ENCODE measurements at places on chromosomes 5 and 9.

DNA sequence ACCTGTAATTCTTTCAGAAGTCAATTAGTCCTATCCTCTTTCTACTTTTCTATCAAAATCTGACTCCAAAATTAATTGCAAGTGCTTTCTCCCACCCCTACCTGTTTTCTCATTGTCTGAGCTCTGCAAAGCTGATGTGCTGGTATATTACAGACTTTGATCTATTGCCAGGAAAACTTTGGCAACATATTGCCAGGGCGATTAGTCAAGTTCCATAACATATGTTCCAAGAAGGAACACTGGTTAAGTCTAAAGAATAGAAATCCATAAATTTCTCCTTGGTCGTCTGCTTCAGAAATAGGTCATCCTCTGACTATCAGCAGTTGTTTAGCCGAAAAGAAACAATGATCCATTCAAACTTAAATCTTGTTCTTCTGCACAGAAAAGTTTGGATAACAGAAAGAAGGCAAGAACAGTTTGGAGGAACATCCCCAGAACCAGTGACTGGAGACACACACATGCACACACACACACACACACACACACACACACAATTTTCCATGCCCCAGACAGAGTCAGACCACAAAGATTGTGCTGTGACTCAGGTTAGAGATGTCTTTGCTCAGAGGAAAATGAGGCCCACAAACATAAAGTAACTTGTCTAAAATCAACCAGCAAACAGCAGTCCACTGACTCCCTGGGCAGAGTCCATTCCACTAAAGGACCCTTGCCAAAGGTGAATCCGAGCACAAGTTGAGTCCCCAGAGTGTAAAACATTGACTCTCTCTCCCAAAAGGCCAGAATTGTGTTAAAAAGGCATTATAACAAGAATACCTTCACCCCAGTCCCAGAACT is 202.1 kb downstream of the DEPDC1B start:
- DNase-seq, result no peak

GRCh38 chr9:7028591-7028990 is 270.8 kb downstream of the KDM4C start:
- no peak for DNase-seq

DNA sequence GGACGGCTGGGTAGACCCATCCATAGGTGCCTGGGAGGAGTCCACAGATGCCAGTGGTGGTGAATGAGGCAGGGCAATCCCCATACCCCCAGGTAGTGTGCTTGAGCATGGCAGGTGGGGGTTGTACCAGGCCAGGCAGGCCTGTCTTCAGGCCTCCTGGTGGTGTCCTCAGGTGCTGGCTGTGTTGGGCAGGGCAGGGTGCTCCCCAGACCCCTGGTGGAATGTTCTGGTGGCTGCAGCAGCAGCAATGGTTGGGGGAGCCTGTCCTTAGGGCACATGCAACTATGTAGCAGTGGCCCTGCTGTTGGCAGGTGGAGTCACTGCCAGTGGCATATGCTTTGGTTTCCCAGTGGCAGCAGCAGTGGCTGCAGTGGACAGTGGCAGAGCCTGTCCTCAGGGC is 10.0 kb downstream of the ALG2 start:
- DNase-seq, result no peak

GRCh38 chr5:56674441-56674840 is 140.9 kb upstream of the MAP3K1 start:
- DNase-seq, result no peak

GRCh38 chr9:108410161-108410560 is 445.6 kb downstream of the ACTL7B start:
- DNase-seq, result no peak

DNA sequence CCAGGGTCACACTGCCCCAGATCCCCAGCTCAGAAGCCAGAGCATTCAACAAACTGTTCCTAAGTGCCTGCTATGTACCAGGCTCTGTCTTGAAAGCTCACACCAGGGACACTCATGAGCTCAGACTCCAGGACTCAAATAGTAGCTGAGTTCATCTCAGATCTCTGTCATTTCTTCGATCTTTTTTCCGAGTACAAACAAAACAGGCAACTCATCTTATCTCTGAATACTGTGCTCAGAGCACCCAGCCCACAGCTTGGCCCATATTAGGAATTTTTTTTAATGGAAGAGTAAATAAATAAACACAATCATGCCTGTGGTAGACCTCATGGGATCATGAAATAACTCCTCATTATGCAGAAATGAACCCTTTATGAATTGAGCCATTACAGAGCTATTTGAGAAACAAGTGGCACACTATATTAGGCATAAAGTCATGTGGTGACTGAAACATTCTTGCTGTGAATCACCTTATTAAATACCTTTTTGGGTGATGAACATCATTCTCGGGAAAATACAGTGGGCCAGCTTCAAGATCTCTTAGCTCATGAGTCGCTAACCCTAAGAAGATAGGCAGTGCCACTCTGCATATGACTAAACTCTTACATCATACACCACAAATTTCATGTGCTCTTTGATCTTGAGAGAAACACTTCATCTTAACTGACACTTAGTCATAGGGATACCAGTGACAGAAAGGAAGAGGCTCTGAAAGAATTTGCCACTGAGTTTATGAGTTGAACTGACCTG is 9.9 kb downstream of the SH3RF2 start:
- DNase-seq, result no peak

DNA sequence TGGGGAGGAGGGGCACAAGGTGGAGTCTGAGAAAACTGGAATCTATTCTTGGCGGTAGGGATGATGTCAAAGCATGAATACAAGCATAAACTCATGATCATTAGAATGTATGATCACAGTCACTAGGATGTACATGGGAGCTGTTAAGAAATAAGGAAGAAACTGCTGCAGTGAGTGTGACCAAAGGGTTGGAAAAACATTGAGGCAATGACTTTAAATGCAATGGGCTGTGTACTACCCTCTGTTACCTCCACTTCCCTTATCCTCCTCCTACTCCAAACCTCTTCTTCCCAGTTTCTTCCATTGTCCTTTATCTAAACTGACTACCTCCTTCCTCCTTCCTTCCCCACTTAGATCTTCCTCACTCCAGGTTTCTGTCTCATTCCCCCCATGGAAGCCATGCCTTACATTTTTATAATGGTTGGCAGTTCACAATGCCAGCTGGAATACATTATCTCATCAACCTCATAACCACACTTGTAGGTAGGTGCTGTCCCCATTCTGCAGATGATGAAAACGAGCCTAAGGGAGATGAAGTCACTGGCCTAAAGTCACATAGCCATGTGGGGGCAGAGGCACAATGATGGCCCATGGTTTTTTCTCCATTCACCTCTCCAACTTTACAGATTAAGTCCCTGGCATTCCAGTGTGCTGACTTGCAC is 21.9 kb upstream of the TNFSF15 start:
- DNase-seq, result no peak

DNA sequence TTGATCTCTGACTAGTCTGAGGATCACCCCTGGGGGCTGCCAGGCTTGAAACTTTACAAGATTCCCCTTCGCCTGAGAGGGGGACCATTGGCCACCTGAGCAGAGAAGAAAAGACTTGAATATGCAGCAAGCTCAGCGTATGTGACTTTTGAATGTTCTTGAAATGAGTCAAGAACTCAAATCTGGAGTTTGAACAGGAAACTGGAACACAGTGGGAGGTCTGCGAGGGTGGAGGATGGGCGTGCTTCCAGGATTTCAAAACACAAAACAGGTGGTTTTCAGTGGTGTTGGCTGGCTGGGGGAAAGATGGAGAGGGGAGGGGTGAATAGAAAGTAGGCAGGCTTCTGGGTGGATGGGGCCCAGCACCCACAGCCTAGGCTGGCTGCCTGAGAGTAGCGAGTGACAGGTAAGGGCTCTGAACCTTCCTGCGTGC is 40.6 kb downstream of the TMEM174 start:
- DNase-seq, result no peak

DNA sequence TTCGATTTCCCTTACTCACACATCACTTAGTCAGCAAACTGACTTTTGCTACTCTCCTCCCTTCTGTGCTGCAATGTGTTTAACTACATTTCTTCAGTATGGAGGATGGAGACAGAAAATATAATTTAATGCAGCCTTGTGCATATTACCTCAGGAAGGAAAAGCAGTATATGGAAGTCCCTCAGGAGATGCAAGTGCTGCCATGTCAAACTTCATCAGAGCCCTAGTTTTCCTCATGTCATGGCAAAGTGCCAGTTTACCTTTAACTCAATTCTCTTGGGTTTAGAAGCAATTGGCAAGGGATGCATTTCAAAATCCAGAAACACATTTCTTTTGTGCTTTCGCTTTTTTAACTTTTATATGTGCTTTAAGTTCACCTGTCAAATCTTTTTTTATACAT is 365.4 kb downstream of the ISL1 start:
- DNase-seq, result no peak

DNA sequence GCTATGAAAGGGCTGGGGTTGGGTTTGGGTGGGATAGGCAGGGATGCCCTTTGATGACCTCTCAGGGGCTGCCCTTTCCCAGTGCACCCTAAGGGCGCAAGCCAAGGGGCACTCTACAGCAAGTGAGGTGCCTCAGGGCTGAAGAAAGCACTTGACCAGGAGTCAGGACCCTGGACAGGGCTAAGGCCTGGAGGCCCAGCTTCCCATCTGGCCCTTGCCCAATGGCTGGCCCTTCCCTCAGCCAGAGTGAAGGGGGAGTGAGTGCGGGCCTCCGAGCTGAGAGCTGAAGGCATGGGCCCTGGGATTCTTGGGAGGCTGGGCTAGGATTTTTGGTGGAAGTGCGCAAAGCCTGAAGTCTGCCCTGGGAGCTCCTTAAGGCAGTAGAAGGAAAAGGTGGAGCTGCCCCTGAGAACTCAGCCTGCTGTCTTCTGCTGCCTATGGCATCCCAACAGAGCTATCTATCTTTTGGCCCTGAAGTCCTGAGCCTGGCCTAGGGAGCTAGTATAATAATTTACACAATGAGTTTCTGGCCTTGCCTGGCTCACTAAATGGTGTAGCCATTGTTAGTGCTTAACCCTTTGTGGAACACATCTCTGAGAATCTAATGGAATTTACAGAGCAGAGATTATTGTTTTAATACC is 16.4 kb downstream of the JADE2 start:
- no peak for DNase-seq

DNA sequence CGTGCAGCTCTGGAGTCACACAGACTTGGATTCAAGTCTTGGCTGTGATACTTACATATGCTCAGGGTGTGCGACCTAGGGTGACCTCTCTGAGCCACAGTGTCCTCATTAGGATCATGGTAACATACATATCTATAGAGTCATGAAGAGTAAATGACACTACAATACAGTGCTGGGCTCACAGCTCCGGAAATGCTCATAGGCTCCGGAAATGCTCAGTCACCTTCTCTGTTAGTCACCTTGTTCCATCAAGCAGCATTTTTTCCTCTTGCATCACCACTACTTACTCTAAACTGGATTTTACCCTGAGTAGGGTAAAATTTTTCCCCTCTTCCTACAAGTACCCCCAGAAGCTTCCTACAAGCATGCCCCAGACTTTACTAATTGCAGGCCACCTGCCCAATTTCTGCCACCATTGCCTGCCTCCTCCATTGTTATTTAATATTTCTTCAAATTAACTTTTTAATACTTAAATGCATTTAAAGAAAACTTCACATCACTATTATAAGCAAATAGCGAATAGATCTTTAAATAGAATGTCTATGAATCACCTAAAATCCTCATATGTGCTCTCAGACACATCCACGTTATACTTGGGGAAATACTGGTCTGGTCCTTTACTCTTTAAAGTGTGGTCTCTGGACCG is 147.6 kb upstream of the SPRY4 start:
- no peak for DNase-seq

DNA sequence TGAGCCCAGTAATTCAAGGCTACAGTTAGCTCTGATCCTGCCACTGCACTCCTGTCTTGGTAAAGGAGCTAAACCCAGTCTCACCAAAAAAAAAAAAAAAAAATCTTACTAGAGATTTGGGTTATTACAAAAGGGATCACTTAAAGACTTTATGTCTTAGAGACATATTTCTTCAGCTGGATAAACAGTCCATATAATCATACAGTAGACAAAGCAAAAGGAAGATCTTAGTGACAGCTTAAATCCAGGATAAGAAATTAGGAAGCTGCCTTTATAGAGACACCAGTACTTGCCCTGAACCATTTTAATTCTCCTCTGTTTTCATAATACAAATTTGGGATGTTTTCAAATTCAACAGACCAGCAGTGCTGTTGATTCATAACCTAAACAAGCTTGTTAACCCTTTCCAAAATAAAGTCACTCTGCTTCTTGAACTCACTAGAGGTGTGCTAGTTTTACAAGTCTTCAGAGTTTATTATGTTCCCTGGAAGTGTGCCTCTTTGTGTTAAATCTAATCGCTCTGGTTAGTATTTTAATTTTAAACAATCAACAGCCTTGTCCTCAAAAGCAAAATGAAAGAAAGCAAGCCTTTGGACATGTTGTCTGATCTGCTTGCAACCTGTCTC is 255.5 kb downstream of the ARRDC3 start:
- DNase-seq, result no peak

DNA sequence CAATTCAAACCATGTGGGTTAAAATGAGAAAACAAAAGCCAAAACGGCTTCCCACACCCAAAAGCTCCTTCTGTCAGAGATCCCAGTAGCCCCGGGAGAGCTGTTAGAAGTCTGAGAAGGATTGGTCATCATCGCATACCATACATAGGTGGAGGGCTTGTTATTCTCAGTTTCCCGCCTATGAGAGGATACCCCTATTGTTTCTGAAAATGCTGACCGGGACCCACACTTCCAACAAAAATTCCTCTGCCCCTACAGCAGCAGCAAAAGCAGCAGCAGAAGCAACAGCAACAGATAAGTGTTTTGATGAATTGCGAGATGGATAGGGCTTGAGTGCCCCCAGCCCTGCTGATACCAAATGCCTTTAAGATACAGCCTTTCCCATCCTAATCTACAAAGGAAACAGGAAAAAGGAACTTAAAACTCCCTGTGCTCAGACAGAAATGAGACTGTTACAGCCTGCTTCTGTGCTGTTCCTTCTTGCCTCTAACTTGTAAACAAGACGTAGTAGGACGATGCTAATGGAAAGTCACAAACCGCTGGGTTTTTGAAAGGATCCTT is at the start of gene TEK:
Gene TEK, plus strand, starts transcription at position 245 of the 561 bp plus-strand sequence. CDS start 366 bp downstream, outside the sequence.
- DNase-seq, result no peak

- no peak for DNase-seq
Measured at GRCh38 chr5:27026801-27027200, 11.6 kb downstream of the CDH9 start.

DNA sequence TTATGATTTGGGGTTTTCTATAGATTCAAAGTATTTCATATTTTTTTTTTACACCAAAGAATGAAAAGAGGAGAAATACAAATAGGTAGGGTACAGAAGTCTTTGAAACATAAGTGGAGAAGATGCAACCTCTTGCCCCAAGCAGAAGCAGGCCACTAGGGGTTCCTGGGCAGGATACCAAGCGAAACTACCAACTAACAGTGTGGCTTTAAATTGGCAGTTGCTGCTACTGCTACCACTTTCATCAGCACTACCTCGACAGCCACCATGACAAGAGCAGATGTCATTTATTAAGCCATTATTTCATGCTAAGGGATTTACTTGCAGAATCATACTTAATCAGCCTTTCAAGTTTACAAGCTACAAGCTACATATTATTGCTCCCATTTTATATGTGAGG is 288.1 kb downstream of the NR3C1 start:
- no peak for DNase-seq

- DNase-seq, result no peak
Measured at GRCh38 chr9:8845808-8846207, 1046.2 kb upstream of the DMAC1 start.

Measured in GM10248 (cell line).